Fibroblast of mammary gland (primary cell): ENCODE measurements at places on chromosomes 5 and 9.

DNA sequence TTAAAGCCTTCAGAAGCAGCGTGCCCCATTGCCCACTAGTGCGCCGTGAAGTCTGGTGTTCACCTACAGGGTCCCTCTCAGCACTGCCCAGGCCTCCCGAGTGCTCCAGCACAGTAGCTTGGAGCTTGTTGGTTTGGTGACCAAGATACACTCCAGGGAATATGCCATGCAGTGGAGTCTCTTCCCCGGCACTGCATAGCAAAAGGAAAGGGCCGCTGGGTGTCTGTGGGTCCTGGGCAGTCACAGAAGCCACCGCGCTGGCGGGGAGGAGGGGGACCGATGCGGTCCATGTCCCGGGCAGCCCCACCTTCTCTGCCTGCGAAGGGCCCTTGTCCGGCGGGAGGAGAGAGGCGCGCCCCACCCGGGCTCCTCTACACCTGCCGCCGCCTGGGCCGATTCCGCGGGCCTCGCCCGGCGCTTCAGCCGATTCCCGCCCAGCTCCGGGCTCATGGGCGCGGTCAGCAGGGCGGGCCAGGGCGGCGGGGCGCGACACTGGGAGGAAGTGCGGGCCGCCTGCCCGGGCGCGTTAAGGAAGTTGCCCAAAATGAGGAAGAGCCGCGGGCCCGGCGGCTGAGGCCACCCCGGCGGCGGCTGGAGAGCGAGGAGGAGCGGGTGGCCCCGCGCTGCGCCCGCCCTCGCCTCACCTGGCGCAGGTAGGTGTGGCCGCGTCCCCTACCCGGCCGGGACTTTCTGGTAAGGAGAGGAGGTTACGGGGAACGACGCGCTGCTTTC lies at the start of gene SYK:
Gene SYK, plus strand, starts transcription at position 579 of the 732 bp plus-strand sequence. CDS start 42,080 bp downstream, outside the sequence.
- DNase-seq, result no peak

DNA sequence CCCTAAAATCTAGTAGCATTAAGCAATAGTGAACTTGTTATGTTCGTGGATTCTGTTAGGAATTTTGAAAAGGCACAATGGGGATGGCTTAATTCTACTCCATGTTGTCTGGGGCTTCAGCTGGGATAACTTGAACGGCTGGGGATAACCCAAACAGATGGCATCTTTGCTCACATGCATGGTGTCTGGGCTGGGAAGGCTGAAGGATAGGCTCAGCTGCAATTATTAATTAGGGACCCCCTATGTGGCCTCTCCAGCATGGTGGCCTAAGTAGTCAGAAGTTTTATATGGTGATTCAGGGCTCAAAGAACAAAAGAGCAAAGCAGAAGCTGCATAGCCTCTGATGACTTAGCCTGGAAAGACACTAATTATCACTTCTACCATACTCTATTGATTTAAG lies 551.1 kb downstream of the PSAT1 start:
- no peak for DNase-seq

GRCh38 chr5:83721953-83722901 lies 1.6 kb upstream of the HAPLN1 start:
- DNase-seq, result peak; percentile 35

- peak; percentile 40 for DNase-seq
Measured at GRCh38 chr9:33124751-33125381, 42.3 kb downstream of the B4GALT1 start.

- DNase-seq, result no peak
Measured at GRCh38 chr5:66511491-66511890, 84.7 kb upstream of the MAST4 start.

DNA sequence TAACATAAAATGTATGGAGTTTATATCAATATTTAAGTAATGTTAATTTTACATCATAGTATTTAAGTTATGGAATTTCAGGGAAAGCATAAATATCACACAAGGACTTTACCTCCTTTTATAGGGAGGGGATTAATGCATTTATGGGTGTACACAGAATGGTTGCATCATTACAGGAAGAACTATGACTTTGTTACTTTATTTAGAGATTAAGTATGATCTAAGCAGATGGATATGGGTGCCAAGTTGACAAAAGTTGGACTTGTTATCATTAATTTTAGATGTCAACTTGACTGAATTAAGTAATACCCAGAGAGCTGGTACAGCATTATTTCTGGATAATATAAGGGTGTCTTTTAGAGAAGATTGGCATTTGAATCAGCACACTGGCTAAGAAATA lies 160.5 kb upstream of the CDH10 start:
- no peak for DNase-seq

- DNase-seq, result no peak
Measured at GRCh38 chr5:83035373-83036100, 41.7 kb downstream of the TMEM167A start.

- no peak for DNase-seq
Measured at GRCh38 chr9:76516350-76516749, 57.4 kb downstream of the GCNT1 start.

- peak; percentile 9 for DNase-seq
Measured at GRCh38 chr9:29830821-29831220, 2257.5 kb upstream of the C9orf72 start.

- no peak for DNase-seq
Measured at GRCh38 chr5:142920849-142921612, 150.9 kb downstream of the ARHGAP26 start.

- no peak for DNase-seq
Measured at GRCh38 chr5:9302218-9302617, 243.7 kb downstream of the SEMA5A start.

- DNase-seq, result peak; percentile 98
Measured at GRCh38 chr9:91419222-91420191, 4.1 kb downstream of the NFIL3 start.

- no peak for DNase-seq
Measured at GRCh38 chr9:135189497-135189896, 102.0 kb downstream of the OLFM1 start.

- peak; percentile 89 for DNase-seq
Measured at GRCh38 chr5:125870256-125870655, 553.0 kb upstream of the GRAMD2B start.

DNA sequence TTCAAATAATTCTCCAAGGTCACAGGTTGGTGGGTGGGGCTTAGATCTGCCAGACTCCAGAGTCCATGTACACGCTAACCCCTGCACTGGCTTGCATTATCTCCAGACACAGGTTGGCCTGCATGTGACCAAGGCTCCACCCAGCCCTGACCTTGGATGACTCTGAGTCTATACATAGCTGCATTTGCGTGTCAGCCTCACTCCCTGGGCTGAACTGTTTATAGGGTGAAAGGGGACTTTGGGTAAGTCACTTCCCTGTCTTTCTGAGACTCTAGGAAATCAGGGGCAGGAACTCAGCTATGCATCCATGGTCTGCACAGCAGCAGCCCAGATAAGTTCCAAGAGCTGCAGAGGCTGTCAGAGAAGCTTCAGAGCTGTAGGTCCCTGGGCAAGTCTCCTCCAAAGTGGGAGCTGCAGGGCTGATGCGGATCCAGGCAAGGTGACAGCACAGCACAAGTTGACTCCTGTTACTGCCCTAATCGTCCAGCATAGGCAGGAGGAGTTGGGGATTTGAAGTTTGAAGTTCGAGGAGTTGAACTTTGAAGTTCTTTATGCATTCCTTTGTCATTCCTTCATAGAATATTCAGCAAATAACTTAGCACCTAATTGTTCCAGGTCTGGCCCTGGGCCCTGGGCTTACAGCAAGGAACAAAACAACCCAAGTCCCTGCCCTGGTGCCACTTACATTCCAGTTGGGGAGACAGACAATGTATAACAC lies 53.4 kb downstream of the SLC22A5 start:
- peak; percentile 70 for DNase-seq

DNA sequence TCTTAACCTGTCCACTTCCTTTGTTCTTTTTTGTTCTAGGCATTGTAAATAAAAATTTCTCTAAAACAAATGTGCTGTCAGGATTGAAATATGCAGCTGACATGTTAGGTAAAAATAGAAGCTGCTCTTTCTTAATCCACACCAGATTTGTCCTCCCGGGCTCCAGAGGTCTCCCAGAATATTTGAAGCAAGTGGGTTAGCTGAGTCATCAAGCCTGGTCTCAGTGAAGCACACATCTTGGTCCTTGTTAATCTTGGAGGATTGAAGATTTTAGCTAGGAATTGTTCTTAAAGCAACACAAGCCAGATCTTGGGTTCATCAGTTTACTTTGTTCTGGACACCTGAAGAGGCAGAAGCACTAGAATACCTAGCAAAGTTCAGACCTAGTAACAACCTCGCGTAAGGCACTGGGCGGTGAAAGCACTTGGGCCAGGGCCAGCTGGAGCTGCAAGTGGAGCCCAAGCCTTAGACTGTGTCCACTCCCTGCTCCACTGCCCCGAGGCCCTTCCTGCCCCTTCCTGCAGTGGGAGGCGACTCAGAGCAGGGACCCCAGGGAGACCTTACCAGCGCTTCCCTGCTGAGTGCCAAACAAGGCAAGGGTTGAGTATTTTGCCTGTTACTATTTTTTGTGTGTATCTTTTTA lies 36.5 kb downstream of the HABP4 start:
- DNase-seq, result peak; percentile 91

DNA sequence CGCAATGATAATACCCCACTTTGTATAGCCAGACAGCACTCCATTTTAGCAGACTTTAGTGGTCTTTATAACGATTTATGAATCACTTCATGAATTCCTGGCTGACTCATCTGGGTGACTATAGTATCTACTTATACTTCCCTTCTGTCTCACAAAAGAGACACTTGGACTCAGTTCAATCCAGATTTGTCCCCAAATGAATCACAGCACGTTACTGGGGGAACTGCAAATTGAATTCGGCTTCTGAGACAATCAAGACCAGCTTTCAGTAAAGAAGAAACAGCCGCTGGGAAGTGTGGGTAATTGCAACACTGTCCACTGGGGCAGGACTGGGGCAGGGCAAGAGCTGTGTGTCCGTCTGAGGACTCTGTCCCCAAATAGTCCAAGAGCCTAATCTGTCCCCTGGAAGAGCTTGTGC lies 337.3 kb upstream of the RFX3 start:
- peak; percentile 98 for DNase-seq

DNA sequence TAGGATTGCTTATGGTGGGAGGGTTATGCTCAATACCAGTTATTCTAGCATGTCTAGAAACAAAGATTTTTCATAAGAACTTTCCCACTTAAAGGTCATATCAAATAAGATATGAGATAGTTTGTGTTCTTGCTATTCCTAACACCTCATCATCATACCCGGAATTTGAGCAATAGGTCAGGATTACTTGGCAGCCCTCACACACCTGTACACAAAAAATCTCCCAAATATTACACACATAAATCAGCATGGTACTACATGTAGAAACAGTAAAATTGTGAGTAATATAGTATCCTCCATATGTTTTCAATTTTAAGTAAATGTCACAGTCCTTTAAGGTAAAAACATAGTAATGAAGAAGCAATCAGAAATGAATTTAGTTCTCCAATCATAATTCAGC lies 113.7 kb downstream of the SLC25A46 start:
- no peak for DNase-seq

DNA sequence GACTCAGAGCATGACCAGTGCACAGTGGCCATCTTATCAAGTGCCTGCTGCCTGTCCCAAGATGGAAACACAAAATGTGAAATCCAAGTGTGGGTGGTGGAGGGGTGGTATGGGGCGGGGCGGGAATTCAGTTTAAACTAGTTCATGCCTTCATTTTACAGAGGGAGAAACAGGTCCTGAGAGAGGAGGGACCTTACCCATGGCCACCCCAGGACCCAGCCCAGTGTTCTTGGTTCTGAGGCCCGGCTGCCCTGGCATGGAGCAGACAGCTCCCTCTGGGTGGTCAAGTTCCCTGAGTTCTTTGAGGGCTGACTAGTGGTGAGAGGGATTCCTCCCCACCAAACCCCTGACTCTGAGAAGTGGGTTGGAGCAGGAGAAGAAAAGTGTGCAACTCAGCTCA lies 20.8 kb downstream of the KCNIP1 start:
- no peak for DNase-seq

GRCh38 chr9:85543196-85543595 lies 198.6 kb downstream of the AGTPBP1 start:
- DNase-seq, result no peak

- peak; percentile 79 for DNase-seq
Measured at GRCh38 chr9:73179589-73179988, 27.9 kb downstream of the ANXA1 start.

- DNase-seq, result no peak
Measured at GRCh38 chr5:31635446-31635845, 3.5 kb upstream of the PDZD2 start.

GRCh38 chr5:148984345-148984744 lies 78.5 kb downstream of the SH3TC2 start:
- DNase-seq, result peak; percentile 41

DNA sequence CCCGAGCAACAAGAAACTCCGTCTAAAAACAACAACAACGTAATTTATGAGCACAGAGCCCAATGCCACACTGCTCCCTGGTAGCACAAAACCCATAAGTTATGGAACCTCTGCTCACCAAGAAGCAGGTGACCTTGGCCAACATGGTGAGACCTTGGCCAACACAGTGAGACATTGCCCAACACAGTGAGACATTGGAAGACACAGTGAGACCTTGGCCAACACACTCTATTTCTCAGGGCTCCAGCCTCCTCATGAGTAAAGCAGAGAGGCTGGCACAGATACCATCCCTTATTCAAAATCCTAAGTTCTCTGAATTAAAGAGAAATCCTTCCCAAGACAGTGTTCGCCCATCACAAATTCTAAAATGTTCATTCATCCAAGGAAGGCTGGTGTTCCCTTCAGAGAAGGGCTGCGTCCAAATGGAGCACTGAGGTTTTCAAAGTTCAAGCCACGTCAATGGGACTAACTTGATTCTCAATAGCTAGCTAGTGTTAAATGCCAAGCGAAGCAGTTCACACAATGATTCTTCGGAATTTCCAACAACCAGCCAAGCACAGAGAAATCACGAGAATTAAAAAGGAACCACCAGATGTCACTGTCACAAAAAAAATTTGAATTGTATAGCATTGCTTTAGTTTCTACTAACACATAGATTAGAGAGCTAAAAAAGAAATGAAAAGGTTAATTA lies 29.5 kb downstream of the TTC39B start:
- DNase-seq, result peak; percentile 45

DNA sequence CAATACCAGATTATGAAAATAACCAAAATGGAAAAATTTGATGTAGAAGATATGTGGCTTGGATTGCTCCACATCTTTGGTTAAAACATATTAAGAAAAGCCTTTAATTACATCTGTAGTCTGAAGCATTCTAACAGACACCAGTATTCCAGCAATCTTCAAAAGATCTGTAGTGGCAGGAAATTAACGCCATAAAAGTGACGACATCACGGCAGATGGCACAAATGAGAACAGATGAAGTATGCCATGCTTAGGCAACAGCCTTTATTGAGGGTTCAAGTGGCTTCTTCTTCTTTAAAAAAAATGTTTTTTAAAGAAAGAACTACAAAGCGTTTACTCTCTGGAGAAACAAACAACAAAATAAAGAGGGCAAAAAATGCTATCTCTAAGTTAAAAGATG lies 164.2 kb downstream of the MEF2C start:
- no peak for DNase-seq
